NAMALWA (cell line): ENCODE measurements at places on chromosomes 7 and 10.

GRCh38 chr10:119677904-119678755 lies 26.9 kb downstream of the BAG3 start:
- DNase-seq: no peak

DNA sequence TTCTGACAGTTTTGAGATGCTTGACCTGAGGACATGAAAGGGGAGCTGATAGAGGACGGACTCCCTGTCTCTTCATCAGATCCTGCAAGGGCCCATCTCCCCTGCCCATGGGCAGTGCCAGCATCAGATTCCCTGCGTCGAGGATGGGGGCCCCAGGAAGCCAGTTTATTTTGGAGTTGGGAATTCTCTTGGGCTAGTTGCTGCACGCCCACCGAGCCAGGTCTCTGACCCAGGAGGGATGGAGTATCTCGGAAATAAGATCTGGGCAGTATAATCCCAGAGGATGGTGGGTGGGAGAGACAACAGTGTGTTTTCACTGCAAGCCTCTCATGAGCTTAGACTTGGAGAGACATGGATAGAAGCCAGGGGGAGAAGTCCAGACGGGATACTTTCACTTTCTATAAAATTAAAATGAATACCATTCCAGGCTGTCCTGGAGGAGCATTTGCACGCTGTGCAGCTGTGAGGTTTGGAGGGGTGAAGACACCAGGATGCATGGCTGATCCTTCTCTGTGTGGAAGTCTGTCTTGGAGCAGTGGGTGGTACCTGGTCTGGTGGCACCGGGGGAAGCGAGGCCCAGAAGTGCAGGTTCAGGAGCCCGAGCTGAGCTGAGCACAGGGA lies 25.8 kb downstream of the DOCK1 start:
- no peak for DNase-seq

GRCh38 chr7:115066634-115067033 lies 144.7 kb downstream of the MDFIC start:
- DNase-seq: no peak

DNA sequence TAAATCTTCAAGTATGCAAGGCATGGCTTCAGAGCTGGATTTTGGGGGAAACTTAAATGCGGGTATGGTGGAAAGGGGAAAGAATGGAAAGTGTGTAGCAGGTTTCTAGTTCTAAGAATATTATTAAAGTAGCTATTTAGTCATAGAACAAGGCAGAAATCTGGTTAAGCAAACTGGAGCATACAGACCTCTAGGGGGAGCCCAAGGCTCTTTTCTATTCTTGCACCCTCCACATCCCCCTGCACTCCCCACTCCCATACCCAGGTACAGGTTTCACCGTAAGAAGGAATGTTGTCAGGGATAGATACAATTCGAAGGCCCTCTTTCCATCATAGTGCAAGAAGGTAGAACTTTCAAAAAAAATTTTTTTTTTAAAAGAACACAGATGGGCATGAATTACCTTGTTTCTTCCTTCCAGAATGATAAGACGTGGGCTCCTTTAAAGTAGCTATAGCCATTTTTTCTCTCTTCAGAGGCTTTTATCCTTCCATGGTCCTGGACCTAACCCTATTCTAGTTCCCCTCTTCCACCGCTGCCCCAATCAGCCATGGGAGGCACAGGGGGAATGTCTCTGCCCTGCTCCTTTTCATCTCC lies 41.5 kb upstream of the SMIM30 start:
- DNase-seq: peak; percentile 69

- DNase-seq: no peak
Measured at GRCh38 chr7:122887198-122887597, 938 bp upstream of the CADPS2 start.

GRCh38 chr7:24722386-24723177 lies 34.7 kb downstream of the GSDME start:
- no peak for DNase-seq

GRCh38 chr7:108375668-108376067 lies 80.6 kb downstream of the NRCAM start:
- DNase-seq: no peak

DNA sequence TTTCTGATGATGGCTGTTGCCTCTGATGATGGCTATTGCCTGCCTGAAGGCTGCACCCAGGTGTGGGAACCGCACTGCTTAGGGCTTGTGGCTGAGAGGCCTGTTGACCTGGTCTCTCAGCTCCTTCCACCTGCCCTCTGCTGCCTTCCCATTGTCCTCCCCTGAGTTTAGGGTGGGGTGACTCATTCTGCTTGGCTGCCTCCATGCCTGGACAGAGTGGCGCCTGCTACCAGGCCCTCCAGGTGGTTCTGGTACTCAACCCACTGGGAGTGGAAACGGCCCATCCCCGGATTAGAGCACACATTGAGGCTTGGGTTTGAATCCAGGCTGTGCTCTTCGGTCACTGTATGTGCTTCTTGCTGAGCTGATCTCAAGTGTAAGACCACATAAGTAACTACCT lies 120.6 kb downstream of the SEM1 start:
- DNase-seq: no peak

DNA sequence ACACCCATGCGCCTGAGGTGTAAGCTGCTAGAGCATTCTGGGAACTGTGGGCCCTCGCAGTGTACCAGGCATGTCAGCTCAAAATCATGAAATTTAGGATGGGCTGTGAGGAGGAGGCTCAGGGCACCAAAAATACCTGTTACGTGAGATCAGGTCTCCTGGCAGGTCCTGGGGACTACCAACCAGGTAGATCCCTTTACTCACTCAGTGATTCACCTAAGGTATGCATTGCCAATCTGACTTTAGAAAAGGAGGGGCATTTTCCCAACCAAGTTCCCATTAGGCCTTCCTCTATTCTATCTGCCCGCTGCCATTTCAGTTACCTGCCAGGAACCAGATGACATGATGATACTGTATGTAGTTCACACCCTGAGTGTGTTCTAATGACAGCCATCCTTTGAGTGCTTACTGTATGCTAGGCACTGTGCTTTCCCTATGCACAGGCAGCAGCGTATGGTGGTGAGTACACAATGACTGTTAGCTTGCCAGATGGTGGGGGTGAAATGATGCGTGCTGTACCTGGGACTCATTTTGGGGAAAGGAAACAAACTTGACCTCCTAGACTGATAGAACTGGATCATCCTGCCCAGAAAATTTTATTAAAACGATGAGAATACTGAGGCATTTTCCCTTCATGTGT lies 62.0 kb downstream of the CFAP58 start:
- no peak for DNase-seq

DNA sequence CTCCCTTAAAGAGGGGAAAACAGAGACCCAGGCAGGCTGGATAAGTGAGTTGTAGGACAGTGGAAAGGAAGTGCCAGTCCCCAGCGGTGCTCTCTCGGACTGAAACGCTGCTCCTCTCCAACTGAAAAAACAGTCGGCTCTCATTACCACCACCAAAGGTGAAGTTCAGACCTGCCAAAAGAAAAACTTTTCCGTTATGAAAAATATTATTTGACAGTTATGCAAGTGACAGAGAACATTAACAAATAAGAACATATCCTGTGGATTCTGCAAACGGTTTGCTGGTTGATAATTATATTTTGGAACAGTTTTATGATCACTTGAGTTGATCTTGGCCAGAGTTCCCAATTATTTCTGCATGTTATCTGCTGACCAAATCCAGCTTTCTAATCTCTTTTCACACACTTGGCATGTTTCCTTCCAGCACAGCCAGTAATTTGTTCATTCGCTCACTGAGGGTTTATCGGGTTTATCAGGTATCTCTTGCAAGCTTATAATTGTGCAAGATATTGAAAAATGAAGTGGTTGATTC lies 82.6 kb downstream of the PTPRE start:
- DNase-seq: no peak

DNA sequence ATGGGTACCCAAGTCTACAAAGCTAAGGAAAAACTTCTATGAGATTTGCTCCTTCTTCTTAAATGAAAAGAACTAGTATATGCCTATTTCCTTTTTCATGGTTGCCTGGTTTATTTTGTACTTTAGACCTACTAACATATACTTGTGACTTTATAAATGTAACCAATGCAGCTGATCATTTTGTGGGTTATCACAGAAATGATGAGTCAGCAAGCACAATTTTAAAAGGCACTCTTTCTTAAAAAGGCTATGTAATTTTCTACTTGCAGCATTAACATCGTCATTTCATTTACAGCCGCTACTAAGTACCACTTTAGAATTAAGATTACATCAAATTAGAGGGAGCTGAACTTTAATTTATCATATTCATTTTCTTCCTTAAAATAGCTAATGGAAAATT lies 13.6 kb downstream of the NEBL start:
- DNase-seq: no peak
